ENCODE measurements at places on chromosomes 11 and 22. TPM values are rescaled to one million over a fixed set of nuclear protein-coding genes. Genes with fewer than 3 reads are reported as not detected.

- no peak for DNase-seq
Measured at GRCh38 chr11:78160557-78160956, 21.1 kb upstream of the ALG8 start.

The OR56A1 gene
- not detected for polyA plus RNA-seq

The OR8G5 gene
- not detected for polyA plus RNA-seq

The APOC3 gene
- polyA plus RNA-seq: 14.7 TPM

The C1QTNF6 gene
- polyA plus RNA-seq: 38.8 TPM

Data from renal pelvis (tissue), 12 donors.